Activated CD4-positive, alpha-beta memory T cell treated with anti-CD3 and anti-CD28 coated beads for 36 hours (primary cell): ENCODE measurements at places on chromosomes 11 and 22.

- peaks cover 5% of the 10 kb centered on the region for H3K27me3 ChIP-seq
- H3K4me3 ChIP-seq, result no peak overlapping the region
- no peak overlapping the region for H3K27ac ChIP-seq
- no peak for DNase-seq
Measured at GRCh38 chr22:35102663-35103062, 36.7 kb downstream of the ISX start.

- no peak overlapping the region for H3K4me3 ChIP-seq
- DNase-seq, result no peak
- H3K4me1 ChIP-seq, result no peaks in the 10 kb centered on the region
- peaks cover 2% of the 10 kb centered on the region for H3K27me3 ChIP-seq
- no peaks in the 10 kb centered on the region for H3K36me3 ChIP-seq
Measured at GRCh38 chr11:58059007-58059350, 28.2 kb downstream of the OR6Q1 start.

- no peak overlapping the region for H3K4me3 ChIP-seq
- H3K27me3 ChIP-seq, result no peaks in the 10 kb centered on the region
- no peak overlapping the region for H3K27ac ChIP-seq
- DNase-seq, result no peak
- H3K4me1 ChIP-seq, result peaks cover 30% of the 10 kb centered on the region
Measured at GRCh38 chr22:44188986-44189630, 8.4 kb downstream of the PARVG start.

- no peak overlapping the region for H3K4me3 ChIP-seq
- H3K36me3 ChIP-seq, result no peaks in the 10 kb centered on the region
- peaks cover 12% of the 10 kb centered on the region for H3K27me3 ChIP-seq
- peak; percentile 66 for DNase-seq
- H3K27ac ChIP-seq, result peak overlapping the region; percentile 39
- H3K4me1 ChIP-seq, result no peaks in the 10 kb centered on the region
Measured at GRCh38 chr22:22431271-22432220, 77.0 kb downstream of the ZNF280B start.
